ENCODE measurements at places on chromosomes 5 and 9.
A peak's percentile ranks its signal among the peaks of the same experiment; 100 is the strongest.

- no peak for DNase-seq
These were observed 41.2 kb upstream of the ABCA1 start for GRCh38 chr9:104969116-104969515.

DNA sequence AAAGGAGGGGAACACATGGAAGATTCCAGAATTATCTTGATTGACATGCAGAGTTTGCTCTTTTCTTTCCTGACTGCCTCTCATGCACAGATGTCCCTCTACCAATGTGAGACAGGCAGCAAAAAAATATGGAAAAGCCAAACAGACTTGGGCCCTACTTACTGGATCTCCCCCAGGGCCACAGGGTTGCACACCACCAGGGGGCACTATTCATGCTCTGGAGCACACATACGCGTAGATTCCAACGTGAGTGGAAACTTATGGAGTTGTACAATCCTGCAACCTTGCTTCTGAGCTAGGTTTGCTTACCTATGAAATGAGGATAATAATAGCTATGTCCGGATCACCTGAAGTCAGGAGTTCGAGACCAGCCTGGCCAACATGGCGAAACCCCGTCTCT, 319.5 kb downstream of the ARHGEF28 start:
- DNase-seq = no peak

GRCh38 chr5:17087035-17087434, 130.4 kb upstream of the BASP1 start:
- no peak for DNase-seq

- DNase-seq = no peak
These were observed 117.4 kb downstream of the GCNT1 start for GRCh38 chr9:76576344-76576743.

DNA sequence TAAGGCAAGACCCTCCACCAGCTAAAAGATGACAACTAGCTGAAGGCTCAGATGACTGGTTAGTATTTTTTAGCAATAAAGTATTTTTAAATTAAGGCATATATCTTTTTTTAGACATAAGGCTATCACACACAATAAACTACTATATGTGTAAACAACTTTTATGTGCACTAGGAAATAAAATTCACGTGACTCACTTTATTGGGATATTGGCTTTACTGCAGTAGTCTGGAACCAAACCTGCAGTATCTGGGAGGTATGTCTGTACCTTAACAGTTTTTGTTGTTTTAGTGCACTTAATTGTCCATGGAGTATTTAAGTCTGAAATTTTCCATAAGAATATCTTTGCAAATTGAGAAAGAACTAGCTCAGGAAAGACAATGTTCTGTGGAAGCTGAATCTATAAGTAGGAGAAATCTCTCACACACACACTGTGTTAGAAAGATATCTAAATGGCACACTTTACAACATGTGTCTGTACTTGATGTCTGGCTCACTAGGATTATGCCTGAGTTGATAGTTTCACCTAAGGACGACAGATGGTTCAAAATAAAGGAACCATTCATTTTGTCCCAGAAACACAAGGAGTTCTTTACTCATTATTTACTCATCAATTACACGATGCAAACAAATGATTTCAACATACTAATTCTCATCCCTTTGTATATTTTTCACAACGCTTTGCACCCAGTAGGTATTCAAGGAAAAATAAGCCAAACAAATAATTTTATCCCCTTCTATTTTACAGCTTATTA, 4.6 kb downstream of the RAPGEF6 start:
- DNase-seq = no peak

DNA sequence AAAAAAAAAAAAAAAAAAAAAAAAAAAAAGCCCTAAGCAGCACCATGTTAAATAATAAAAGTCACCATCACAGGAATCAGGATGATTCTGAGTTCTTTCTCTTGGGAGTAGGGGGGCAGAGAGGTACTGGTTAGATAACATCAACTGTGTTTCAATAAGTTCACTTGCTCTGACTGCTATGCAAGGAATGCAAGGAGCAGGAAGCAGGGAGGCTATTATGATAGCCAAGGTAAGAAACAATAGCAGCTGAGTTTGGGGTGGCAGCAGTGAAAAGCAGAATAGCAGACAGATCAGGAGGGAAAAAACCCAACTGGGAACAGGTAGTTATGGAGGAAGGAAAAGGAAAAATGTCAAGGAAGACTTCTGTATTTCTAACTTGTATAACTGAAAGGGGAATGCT, 8.2 kb downstream of the CEP120 start:
- no peak for DNase-seq

GRCh38 chr9:6793203-6793602, 35.4 kb downstream of the KDM4C start:
- no peak for DNase-seq

- DNase-seq = no peak
These were observed 105.2 kb downstream of the ROR2 start for GRCh38 chr9:91844701-91845291.

GRCh38 chr9:86099701-86100364, 475 bp upstream of the GOLM1 start:
- no peak for DNase-seq

DNA sequence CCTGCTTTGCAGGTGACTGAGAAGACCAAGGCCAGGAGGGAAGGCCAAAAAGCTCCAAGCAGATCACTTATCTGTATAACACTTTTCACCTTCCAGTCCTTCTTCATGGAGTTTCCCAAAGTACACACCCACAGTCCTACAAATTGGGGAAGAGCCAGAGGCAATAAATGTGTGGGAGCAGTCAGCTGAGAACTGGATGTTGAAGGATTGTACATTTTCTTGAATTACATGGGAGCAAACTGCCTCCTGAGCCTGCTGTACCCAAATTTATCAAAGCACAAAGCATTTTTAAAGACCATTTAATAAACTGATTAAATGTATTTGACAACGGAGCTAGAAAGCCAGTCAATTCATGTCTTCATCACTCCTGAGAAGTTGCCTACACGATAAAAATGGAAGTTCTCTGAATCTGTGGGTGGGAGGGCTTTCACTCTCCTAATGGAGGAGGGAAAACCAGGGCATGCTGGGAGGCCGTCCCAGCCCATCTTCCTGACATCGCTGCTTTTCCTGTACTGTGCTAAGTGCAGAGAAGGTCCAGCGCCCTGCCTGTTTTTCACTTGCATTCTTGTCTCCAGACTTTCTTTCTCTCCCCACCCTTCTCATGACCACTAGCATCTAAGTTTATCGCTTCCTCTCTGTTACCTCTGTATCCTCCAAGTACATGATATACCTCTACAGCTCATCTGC, 79.0 kb downstream of the KCNIP1 start:
- no peak for DNase-seq

DNA sequence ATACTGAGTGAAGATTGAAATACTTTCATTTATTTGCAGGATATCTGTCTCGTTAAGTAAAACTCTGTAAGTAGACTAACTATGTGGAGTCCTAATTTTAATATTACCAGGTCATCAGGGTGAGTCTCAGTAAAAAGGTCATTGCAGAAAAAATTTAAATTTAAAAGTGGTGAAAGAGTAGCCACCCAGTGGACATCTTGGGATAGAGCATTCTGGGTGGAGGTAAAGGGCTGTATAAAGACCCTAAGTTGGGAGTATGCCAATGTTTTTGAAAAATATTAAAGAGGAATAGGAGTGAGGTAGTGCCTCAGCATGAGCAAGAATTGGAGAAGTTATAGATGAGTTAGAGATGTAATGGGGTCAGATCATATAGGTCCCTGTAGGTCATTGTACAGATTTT, 145.5 kb downstream of the HMHB1 start:
- no peak for DNase-seq

GRCh38 chr5:81069990-81070389, 109.8 kb downstream of the RASGRF2 start:
- DNase-seq = no peak

- DNase-seq = no peak
These were observed 1082.5 kb upstream of the WWC1 start for GRCh38 chr5:167208911-167209310.

DNA sequence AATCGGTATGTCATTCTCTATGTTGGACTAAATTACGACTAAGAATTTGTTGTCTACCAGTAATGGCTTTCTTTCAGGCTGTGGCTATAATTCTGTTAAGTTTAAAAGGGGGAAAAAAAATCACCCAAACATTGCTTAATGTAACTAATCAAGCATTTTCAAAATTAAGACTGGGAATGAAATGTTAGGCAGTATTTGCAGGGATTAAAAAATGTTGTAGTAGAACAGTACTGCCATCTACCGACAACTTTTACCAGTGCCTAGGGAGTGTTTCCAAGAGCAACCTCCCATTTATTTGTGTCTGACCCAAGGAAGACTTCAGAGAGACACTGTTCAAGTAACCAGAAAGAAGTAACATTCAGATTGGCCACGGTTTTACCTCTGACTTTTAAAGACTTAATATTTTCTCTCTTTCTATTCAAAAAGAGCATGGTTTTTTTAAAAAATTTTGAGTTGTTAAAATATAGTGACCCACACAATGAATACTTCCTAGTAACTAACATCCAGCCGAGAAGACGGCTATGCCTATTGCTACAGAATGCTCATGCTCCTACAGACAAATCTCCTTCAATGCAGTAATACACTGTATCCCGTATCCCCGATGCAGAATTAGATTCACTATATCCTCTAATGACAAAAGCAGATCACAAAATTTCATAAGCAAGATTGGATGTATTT, 92.4 kb downstream of the ARL15 start:
- peak; percentile 24 for DNase-seq

DNA sequence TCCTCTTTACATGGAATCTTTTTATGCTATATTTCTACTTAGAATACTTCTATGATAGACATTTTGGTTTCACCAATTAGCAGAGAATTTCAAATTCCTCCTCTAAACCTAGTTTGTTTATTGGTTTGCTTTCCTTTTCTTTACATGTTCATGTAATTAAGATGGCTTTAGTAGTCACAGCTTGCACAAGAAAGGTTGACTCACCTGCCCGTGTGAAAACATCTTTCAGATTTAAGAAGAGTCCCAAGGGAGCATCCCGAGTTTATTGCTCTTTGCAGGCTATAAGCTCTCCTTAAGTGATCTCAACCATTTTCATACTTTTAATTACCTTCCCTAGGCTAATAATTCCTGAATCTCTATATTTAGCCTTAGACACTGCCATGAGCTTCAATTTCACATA, 28.9 kb downstream of the TYRP1 start:
- no peak for DNase-seq

DNA sequence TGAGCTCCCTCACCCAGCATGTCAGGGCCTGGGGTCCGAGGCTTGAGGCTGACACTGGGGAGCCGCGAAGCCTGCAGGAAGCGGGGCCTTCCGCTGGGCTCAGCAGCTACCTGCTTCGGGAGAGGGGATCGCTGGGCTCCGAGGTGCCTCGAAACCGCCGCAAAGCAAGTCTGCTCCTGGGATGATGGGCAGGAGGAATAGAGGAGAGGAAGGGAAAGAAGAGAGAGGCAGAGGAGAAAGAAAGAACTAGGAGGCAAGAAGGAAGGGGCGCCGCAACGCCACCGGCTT, 1.5 kb upstream of the PRDM12 start:
- no peak for DNase-seq

DNA sequence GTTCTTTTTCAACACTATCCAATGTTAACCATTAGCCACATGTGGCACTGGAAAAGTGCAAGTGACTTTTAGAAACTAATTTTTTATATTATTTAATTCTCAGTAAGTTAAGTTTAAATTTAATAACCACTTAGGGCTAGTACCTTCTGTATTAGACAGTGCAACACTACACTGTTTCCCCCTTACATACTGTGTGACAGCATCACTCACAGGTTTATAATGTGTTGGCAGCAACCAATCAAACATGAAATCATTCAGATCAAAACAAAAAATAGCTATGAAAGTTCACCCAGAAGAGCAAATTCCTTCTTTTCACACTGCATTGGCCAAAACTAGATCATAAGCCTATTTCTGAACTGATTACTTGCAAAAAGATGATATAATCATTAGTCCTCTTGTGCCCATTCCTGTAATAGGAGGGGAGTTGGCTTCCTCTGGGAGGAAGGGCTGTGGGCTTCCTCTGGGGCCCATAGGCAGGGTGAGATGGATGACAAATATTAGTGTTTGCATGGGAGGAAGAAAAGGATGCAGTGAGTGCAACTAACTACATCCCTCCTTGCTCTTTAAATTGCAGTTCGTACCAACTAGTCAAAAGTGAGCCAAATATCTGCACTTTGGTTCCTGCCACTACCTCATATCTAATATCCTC, 708.1 kb upstream of the RGMB start:
- no peak for DNase-seq

GRCh38 chr5:144328980-144329379, 158.3 kb downstream of the KCTD16 start:
- no peak for DNase-seq

All from NCI-H1092 (cell line).